ENCODE measurements at places on chromosomes 11 and 22. TPM values are rescaled to one million over a fixed set of nuclear protein-coding genes. Genes with fewer than 3 reads are reported as not detected.

Gene MS4A1
- total RNA-seq: 0.40 TPM

GRCh38 chr11:74006743-74007304 is 2.1 kb downstream of the UCP3 start:
- no peak overlapping the region for H3K4me3 ChIP-seq
- no peak for ATAC-seq
- no peaks in the 10 kb centered on the region for H3K4me1 ChIP-seq
- H3K27me3 ChIP-seq: no peaks in the 10 kb centered on the region
- H3K36me3 ChIP-seq: no peaks in the 10 kb centered on the region

- ATAC-seq: no peak
- no peak overlapping the region for H3K4me3 ChIP-seq
- no peak overlapping the region for H3K27ac ChIP-seq
- H3K27me3 ChIP-seq: peaks cover 3% of the 10 kb centered on the region
- H3K36me3 ChIP-seq: no peaks in the 10 kb centered on the region
Observed at GRCh38 chr22:34410111-34410510, 489.8 kb upstream of the LARGE1 start.

DNA sequence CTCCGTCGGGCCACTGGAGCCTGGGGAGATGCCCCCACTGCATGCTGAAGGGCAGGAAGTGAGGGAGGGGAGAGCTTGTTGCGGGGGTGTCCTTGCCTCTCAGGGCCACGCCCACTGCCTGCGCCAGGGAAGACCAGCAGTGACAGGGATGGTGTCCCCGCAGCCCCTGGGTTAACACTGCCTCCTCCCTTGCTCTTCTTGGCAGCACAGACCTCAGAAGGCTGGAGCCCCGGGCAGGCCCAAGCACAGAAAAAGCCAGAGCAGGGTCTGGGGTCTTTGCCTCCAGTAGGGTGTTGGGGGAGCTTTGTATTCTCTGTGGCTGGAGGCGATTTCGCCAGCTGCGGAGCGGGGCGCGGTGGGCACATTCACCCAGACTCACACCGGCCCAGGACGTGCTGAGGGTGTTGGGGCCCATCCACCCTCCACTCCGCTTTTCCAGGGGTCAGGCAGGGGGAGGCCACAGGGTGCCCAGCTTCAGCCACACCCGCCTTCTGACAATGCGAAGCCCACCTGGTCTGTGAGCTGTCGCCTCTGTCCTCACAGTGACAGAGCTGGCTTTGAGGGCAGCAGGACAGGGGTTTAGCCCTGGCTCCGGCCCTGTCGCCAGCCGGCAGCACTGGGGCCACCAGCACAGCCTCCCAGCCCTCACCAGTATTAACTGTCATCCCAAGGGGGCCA is 83.7 kb downstream of the CDKN1C start:
- no peak for ATAC-seq
- no peaks in the 10 kb centered on the region for H3K36me3 ChIP-seq
- H3K27ac ChIP-seq: no peak overlapping the region

Measured in gastroesophageal sphincter (tissue), 4 donors.